ENCODE measurements at places on chromosomes 6 and 20.

DNA sequence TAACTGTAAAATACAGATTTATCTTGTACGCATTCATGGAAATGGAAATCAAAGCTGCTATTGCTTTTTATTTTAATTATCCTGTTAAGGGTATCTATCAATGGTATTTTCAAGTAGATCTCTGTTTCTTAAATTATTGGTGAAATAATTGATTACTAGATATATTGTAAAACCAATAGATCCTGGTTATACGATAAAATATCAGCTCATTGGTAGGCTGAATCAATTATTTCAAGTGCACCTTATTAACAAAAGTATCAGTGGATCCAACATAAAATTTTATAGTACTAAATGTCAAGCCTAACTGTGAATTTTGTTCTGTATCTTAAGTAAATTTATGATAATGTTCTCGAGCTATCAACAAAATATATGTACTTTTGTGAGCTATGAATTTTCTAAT, 21.8 kb downstream of the PARD6B start:
- no peak for DNase-seq

DNA sequence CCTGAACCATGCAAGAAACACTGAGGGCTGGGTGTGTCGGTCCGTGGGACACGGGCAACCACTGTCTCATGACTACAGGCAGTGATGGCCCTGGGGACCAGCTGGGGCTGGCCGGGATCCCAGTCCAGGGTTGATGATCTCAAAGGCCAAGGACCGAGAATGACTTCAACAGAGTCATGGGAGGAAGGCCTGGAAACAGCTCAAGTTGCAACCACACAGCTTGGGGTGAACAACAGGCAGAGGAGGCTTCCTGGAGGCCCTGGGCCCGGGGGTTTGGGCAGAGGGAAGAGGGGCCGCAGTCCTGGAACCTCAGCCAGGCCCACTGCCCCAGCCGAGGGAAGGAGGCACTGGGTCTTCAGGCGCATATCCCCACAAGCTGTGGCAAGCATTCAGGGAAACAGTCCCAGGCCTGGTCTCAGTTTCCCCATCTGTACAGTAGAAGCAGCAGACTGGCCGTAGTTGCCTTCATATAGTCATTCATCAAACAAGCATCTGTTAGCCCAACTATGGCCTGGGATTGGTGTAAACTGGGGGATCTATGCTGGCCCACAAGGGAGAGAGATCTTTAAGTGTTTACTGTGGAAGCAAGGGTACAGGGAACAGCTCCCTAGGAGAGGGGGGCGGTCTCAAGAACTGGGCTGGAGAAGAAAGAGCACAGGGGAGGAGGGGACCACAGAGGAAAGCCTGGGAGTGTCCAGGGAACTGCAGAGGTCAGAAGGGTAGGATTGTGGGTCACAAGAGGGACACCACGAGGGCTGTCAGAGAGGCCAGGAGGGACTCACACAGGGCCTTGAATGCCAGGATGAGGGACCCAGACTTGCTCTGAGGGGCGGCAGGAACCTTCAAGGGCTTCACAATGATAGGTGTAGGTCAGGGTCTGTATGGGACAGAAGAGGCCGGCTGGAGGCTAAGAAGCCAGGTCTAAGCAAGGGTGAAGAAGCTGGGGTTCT, 2.1 kb downstream of the MYL9 start:
- DNase-seq, result peak; percentile 54

DNA sequence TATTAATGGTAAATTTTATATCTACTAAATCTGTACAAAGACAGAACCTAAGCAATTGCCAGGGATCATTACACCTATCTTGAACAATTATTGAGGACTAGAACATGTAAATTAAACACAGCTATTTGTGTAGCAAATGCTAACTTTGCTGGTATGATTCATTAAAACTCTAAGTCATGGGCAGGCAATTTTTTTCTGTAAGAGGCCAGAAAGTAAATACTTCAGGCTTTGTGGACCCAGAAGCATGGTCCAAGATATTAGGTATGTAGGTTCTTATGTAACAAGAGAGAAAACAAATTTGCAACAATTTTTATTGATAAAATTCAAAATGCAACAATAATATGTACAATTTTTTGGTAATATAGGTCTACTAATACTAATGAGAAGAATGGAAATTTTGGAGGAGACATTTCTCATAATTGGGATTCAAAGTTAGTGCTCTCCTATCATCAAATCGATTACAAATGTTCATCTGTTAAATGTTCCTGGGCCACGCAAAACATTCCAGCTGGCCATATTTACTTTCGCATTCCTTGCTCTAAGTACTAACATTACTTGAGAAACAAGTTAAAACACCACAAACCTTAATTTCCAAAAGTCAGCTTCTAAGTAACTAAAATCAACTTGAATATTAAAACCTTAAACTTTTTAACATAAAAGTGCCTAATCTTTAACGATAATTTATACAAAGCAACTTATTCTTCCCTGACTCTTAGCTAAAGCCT, 4.3 kb downstream of the TMEM30A start:
- no peak for DNase-seq

DNA sequence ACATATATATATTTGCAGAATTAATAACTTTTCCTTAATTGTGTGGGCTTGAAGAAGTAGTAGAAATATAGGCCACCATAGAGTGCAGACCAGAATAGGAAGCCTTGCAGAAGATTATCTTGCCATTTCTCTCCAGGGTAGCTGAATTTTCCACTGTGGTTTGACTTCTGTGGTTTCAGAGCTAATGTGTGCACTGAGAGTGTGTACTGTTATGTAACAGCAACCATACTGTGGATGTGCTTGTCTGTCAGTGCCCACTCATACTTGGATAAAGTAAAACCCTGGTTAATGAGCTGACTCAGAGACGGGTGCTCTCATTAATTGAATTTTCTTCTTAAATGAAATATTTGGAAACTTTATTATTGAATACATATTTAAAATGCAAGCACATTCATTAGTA, 57.2 kb downstream of the CEP43 start:
- no peak for DNase-seq

DNA sequence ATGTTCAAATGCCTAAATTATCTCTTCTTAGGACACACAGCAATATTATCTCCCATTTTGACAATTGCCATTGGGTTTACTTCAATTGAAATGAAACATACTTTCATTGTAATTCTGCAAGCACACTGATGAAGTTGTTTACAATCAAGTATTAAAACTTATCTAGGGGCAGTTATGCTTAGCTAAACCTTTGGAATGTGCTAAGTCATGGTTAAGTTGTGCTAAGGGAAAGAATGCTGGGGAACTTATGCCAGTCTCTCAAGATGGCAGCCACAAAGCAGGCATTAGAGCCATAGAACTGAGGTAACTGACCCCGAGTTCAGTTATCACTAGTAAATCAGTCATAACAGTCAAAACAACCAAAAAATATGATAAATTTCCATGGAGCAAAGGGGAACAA, 59.1 kb upstream of the NT5E start:
- DNase-seq, result no peak

GRCh38 chr6:116158641-116159040, 32.7 kb upstream of the COL10A1 start:
- no peak for DNase-seq

DNA sequence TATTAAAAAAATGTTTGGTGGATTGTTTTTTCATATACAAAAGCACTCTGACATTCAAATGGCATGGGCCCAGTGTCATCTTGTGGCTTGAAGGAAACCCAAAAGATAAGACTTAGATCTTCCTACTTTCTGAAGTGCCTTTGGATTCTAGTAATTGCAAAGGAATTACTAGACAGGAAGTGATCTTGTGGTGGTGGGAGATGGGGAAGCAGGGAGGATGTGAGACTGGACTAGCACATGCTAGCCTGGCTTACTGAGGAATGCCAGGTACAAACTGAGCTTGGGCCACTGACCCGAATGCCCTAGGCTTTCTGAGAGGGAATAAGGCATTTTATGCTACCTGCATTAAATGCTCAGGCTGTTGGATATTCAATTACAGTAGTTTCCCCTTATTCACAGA, 59.0 kb downstream of the AFG1L start:
- no peak for DNase-seq

GRCh38 chr6:42028234-42029061, 21.9 kb upstream of the TAF8 start:
- peak; percentile 74 for DNase-seq

- no peak for DNase-seq
Observed at GRCh38 chr6:53369876-53370515, 21.2 kb upstream of the ELOVL5 start.

- no peak for DNase-seq
Observed at GRCh38 chr6:16332175-16332542, 93.8 kb downstream of the GMPR start.

DNA sequence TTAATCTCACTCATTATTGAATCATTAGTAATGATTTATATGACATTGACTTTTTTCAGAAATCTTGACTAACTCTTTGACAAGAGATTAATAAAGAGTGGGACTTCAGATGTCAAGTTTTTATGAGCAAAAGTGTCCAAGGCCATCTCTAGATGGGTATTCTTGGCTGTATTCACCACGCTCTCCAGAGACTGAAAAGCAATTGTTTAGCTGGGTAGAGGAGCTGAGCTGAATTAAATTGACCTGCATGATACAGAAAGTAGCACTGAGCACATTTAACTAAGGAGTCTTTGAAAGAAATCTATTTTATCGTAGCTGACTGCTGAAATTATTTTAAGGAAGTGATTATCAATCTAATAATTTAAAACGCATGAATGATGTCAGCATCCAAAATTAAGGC, 89.4 kb downstream of the LINC00237 start:
- no peak for DNase-seq

GRCh38 chr6:156199182-156199581, 578.0 kb upstream of the ARID1B start:
- DNase-seq, result no peak

DNA sequence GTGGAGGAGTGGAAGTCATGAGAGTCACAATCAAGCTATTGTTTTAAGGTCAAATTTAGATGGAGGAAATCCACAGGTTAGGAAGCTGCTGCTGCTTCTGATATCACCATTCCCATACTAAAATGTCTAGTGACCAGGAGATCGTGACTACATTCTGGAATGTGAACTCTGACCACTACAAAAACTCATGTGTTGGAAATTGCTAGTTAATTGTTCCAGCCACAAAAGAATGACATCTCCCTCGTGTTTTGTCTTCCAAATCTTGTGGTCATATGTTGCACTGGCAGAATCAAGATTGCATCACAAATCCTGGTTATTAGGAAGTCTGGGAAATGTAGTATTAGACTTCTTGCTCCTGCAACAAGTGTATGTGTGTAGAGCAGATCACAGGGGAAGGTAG, 441.9 kb downstream of the CD109 start:
- DNase-seq, result no peak

- DNase-seq, result no peak
Observed at GRCh38 chr6:47681201-47681990, 17.0 kb upstream of the ADGRF4 start.

DNA sequence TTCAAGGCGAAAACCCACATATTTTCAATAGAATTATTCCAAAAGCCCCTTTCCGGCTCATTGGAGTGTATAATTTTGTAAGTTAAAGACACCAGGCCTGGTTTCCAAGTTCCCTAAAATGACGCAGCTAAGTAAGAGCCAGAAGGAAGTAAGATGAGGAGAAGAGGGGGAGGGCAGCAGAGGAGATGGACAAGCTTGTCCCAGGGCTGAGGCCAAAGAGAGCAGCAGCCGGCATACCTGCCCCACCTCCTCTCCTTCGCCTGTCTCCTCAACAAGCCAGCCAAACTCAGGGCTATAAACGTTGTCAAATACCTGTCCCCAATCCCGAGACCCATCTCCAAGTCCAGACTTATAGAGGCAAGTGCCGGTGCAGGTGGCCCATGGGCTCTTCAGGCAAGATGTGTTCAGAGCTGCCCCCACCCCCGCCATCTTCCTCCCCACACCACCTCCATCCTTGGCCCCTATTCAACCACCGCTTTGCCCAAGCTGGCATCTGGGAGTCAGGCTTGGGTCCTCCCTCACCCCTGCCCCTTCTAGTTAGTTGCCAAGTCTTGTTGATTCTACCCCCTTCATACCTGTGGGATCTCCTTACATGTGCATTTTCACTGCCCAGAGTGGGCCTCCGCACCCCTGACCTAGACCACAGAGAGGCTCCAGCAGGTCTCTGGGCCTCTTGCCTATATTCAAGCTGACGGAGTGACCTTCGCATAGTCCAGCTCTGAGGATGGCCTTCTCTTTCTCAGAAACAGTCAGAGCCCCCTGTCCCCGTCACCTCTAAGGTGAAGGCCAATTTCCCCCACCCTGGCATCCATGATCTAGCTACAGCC, 75.7 kb upstream of the SIRPA start:
- no peak for DNase-seq

DNA sequence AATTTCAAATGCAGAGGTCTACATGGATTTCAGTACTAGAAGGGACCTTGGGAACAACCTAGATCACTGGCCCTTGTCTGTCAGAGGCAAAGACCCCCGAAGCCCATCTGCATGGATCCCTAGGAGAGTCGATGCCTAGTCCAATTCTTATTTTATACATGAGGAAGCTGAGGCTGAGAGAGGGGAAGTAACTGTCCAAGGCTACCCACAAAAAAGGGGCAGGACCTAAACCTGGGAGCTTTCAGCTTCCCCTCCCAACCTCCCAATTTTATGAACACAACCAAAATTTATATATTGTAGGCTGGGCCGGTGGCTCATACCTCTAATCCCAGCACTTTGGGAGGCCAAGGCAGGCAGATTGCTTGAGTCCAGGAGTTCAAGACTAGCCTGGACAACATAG, 73.2 kb downstream of the TRERF1 start:
- DNase-seq, result no peak

DNA sequence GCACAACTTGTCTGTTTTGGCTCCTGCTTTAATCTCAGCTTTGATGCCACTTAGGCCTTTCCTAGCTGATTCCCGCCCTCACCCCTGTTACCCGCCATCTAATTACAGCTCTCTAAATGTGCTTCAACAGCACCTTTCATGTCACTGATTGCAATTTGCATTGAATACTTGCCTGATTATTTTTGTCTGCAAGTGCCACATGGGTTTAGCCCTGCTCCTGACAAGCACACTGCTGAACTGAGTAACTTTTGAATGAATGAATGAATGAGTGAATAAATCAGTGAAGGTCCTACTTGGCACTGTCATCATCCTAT, 591 bp upstream of the DCBLD1 start:
- no peak for DNase-seq

DNA sequence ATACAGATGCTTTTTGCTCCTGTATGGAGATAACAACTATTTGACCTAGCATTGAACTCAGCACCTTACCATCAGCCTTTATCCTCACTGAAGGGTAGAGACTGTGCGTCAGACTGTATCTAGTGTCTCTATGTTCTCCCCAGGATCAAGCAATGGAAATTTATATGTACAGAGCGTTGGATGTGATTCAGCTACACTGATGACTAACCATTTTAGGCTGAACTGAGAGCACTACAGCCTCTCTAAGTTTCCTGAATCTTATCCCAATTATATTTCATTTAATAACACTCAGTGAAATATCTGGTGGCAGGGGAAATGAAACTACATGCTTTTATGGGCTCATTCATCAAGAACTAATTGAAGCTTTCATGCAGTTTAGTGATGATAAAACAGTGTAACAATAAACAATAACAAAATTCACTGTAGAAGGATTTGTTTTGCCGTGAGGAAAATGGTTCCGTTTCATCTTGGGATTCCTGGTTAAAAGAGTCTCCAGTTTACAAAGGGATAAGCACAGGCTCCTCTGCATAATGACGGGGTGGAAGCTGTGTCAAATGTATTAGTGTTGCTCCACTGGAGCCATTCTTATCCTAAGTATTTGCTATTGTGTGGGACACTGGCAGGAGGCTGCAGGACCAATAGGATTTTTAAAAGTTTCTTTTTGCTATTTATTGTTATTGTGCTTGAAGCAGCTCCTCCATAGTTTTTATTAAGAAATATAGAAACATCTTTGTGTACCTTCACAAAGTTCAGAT, 567.6 kb upstream of the MMS22L start:
- no peak for DNase-seq
